Endothelial cell (in vitro differentiated cells): ENCODE measurements at places on chromosomes 2 and 18. TPM values are rescaled to one million over a fixed set of nuclear protein-coding genes. Genes with fewer than 3 reads are reported as not detected.

GRCh38 chr2:208798698-208799097 is 392.1 kb downstream of the PTH2R start:
- H3K27me3 ChIP-seq: no peaks in the 10 kb centered on the region
- no peaks in the 10 kb centered on the region for H3K4me1 ChIP-seq
- no peak overlapping the region for H3K4me3 ChIP-seq

DNA sequence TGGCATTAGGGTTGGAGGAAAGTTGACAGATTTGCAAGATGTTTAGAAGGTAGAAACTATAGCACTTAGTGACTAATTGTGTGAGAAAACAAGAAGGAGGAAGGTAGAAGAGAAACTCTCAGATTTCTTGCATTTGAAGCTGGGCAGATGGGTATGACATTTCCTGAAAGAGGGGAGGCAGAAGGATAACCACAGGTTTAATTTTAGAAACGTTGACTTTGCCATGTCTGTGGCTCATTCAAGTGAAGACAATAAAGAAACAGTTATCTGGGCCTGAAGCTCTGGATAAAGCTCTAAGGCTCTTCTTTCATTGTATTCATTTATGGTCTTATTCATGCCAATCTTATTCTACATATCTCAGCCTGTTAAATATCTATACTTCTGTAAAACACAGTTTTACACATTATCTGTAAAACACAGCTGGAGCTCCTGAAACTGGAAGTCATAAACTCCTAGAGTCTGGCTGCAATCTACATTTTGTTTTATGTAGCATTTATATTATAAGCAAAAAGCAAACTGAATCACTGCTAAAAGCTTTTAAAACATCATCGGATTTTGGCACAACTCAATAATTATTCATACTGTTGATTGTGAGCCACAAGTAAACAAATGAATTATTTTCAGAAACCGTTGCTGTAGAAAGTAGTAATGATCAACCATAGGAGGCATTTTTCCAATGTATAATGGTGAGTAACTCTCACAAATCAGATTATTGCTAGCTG is 138.5 kb downstream of the RIT2 start:
- DNase-seq: no peak
- no peak overlapping the region for H3K27ac ChIP-seq
- H3K4me3 ChIP-seq: no peak overlapping the region
- peaks cover 8% of the 10 kb centered on the region for H3K4me1 ChIP-seq
- no peaks in the 10 kb centered on the region for H3K27me3 ChIP-seq

DNA sequence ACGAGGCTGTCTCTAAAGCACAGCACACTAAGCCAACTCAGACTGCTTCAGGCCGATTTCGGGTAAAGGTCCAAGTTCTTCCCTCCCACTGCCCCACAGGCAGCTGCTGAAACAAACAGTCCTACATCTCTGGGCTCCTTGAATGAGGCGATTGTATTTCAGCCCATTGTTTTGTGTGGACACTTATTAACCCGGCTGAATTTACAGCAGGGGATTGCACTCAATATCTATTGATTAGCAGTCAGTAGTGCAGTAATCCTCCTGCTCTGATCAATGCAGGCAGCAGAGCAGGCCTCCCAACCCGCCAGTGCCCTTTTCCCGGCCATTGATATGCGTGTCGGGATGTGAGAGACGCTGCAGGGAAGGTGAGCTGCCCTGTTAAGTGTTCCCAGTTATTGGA is 330.1 kb downstream of the CMPK2 start:
- no peak overlapping the region for H3K4me3 ChIP-seq
- no peaks in the 10 kb centered on the region for H3K4me1 ChIP-seq
- no peak for DNase-seq
- no peaks in the 10 kb centered on the region for H3K27me3 ChIP-seq

- no peaks in the 10 kb centered on the region for H3K36me3 ChIP-seq
- no peak overlapping the region for H3K27ac ChIP-seq
- peaks cover under 1% of the 10 kb centered on the region for H3K27me3 ChIP-seq
- H3K4me3 ChIP-seq: no peak overlapping the region
- no peaks in the 10 kb centered on the region for H3K4me1 ChIP-seq
Observed at GRCh38 chr2:118614841-118615271, 232.6 kb downstream of the EN1 start.

DNA sequence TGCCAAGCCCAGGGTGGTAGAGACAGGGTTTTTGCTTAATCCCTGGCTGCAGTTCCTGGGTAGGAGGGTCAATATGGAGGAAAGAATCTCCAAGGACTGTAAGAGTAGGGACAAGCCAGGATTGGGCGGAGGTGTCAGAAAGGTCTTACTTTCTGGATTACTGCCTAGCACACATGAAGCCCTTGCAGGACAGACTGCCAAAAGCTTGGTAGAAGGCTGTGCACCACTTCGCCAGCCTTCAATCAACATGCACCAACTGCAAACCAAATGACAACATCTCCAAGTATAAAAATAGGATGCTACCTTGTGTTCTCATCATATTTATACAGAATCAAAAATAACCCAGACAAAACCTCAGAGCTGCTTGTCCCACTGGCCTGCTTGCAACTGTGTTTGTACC is 3.7 kb downstream of the ZNF142 start:
- H3K27me3 ChIP-seq: peaks cover 12% of the 10 kb centered on the region
- no peak for DNase-seq
- peaks cover 15% of the 10 kb centered on the region for H3K4me1 ChIP-seq
- H3K4me3 ChIP-seq: no peak overlapping the region
- H3K27ac ChIP-seq: no peak overlapping the region

- H3K27me3 ChIP-seq: peaks cover 3% of the 10 kb centered on the region
- H3K4me3 ChIP-seq: no peak overlapping the region
- H3K27ac ChIP-seq: no peak overlapping the region
- peaks cover 34% of the 10 kb centered on the region for H3K4me1 ChIP-seq
- H3K36me3 ChIP-seq: no peaks in the 10 kb centered on the region
Observed at GRCh38 chr2:172438741-172439508, 11.5 kb downstream of the ITGA6 start.

Gene RAMP1
- 2.2 TPM for total RNA-seq

DNA sequence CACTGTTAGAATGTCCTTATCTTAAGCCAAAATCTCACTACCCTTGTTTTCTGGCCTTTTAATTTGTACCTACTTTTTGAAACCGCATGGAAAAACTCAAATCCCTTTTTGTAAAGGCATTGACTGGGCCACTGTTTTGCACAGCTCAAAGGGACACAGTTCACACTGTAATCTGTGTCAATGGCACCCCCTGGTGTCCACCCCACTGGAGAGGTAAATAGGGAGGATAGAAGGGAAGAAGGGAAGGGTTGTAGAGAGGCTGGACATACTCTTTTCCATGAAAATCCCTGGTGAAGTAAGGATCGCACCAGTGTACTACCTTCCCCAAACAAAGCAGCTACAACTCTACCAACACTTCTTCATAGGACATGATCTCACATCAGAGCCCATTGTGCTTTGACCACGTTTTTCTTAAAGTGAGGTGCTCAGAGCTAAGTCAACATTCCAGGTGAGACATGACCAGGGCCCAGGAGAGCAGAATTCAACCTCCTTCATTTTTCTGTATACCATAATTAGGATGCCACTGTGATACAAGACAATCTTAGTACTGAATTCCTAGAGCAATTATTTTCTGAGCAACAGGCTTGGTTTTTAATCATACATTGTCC is 92.4 kb upstream of the RMDN2 start:
- peak; percentile 88 for DNase-seq
- peaks cover 18% of the 10 kb centered on the region for H3K4me1 ChIP-seq
- H3K36me3 ChIP-seq: no peaks in the 10 kb centered on the region
- H3K27me3 ChIP-seq: no peaks in the 10 kb centered on the region
- no peak overlapping the region for H3K27ac ChIP-seq

Gene CCBE1
- total RNA-seq: 1.2 TPM

- H3K27ac ChIP-seq: peak overlapping the region; percentile 50
- DNase-seq: no peak
- no peaks in the 10 kb centered on the region for H3K27me3 ChIP-seq
- H3K4me3 ChIP-seq: no peak overlapping the region
Observed at GRCh38 chr2:45964223-45964841, 312.9 kb downstream of the PRKCE start.

DNA sequence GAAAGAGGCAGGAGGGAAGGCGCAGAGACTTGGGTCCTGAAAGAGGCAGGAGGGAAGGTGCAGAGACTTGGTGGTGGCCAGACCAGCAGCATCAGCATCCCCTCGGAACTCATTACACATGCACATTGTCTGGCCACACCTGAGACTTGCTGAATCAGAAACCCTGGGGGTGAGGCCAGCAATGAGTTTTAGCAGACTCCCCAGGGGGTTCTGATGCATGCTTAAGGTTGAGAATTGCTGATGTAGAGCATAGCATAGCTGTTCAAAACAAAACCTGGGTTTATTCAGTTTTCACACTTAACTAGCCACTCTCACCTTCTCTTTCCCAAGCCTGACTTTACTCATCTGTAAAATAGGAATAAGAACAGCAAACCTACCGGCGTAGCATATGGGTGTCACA is 122.9 kb downstream of the MRO start:
- H3K27ac ChIP-seq: no peak overlapping the region
- DNase-seq: no peak
- no peaks in the 10 kb centered on the region for H3K36me3 ChIP-seq
- H3K27me3 ChIP-seq: peaks cover 3% of the 10 kb centered on the region
- H3K4me3 ChIP-seq: no peak overlapping the region

Gene EGR4
- 0.15 TPM for total RNA-seq

GRCh38 chr2:31125918-31126695 is 12.1 kb downstream of the GALNT14 start:
- DNase-seq: no peak
- peaks cover 21% of the 10 kb centered on the region for H3K4me1 ChIP-seq
- H3K27ac ChIP-seq: no peak overlapping the region
- no peaks in the 10 kb centered on the region for H3K36me3 ChIP-seq

- no peak for DNase-seq
- no peak overlapping the region for H3K4me3 ChIP-seq
- no peak overlapping the region for H3K27ac ChIP-seq
- H3K4me1 ChIP-seq: no peaks in the 10 kb centered on the region
- H3K36me3 ChIP-seq: no peaks in the 10 kb centered on the region
Observed at GRCh38 chr2:130251535-130251872, 53.3 kb upstream of the TUBA3E start.

DNA sequence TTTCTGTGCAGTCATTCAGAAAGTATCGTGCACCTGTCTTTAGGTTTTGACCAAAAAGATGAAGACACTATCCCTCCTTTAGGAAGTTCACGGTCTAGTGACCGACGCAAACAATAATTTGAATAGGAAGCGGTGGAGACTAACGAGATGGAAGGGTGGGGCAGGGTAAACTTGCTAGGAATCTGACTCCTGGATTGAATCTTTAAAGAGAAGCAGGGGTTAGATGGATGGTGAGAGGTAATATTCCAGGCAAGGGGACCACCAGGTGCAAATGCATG is 651 bp upstream of the TXNL1 start:
- H3K27ac ChIP-seq: peak overlapping the region; percentile 97
- H3K4me1 ChIP-seq: peaks cover 21% of the 10 kb centered on the region
- peaks cover 12% of the 10 kb centered on the region for H3K36me3 ChIP-seq
- no peak for DNase-seq
- H3K4me3 ChIP-seq: peak overlapping the region; percentile 99
- peaks cover 7% of the 10 kb centered on the region for H3K27me3 ChIP-seq

DNA sequence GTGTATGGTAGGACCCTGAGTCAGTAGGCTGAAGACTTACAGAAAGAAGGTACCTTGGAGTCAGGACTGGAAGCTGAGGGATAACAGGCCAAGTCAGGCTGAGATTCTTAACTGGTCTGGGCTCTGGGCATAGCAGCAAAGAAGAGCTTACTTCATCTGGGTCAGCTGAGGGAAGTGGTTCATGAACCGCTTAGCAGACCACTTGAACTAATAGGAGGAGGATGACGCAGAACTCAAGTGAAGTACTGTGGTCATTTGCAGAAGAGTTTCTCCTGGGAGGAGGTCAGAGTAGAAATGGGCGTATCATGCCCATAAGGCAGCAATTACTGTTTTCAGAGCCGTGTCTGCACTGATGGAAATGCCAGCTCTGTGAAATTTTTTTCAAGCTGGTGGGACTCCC is 164.5 kb downstream of the LCLAT1 start:
- no peaks in the 10 kb centered on the region for H3K4me1 ChIP-seq
- H3K4me3 ChIP-seq: no peak overlapping the region
- no peak overlapping the region for H3K27ac ChIP-seq
- peaks cover 3% of the 10 kb centered on the region for H3K27me3 ChIP-seq

GRCh38 chr2:229572507-229573271 is 141.7 kb downstream of the DNER start:
- no peak for DNase-seq
- peaks cover 2% of the 10 kb centered on the region for H3K27me3 ChIP-seq
- H3K36me3 ChIP-seq: no peaks in the 10 kb centered on the region
- no peak overlapping the region for H3K4me3 ChIP-seq

GRCh38 chr2:28895189-28895893 is 874 bp downstream of the WDR43 start:
- peak overlapping the region; percentile 100 for H3K4me3 ChIP-seq
- H3K27me3 ChIP-seq: peaks cover 3% of the 10 kb centered on the region
- H3K4me1 ChIP-seq: peaks cover 7% of the 10 kb centered on the region
- peaks cover 3% of the 10 kb centered on the region for H3K36me3 ChIP-seq
- H3K27ac ChIP-seq: peak overlapping the region; percentile 92

Gene RAB27B
- total RNA-seq: 0.41 TPM

GRCh38 chr18:72999971-73000607 is 132.3 kb upstream of the NETO1 start:
- no peaks in the 10 kb centered on the region for H3K36me3 ChIP-seq
- H3K27ac ChIP-seq: no peak overlapping the region
- H3K27me3 ChIP-seq: peaks cover 2% of the 10 kb centered on the region
- no peak for DNase-seq
- no peaks in the 10 kb centered on the region for H3K4me1 ChIP-seq

Gene DSC1
- total RNA-seq: not detected

Gene DYSF
- total RNA-seq: 566 TPM

Gene LIMS4
- total RNA-seq: 10.1 TPM

GRCh38 chr2:40554665-40555294 is 102.9 kb upstream of the SLC8A1 start:
- H3K4me1 ChIP-seq: no peaks in the 10 kb centered on the region
- peak; percentile 74 for DNase-seq
- H3K36me3 ChIP-seq: no peaks in the 10 kb centered on the region

Gene GPR45
- 0.21 TPM for total RNA-seq

Gene CD8B
- total RNA-seq: not detected

- no peak for DNase-seq
- no peak overlapping the region for H3K4me3 ChIP-seq
- no peaks in the 10 kb centered on the region for H3K36me3 ChIP-seq
- no peaks in the 10 kb centered on the region for H3K27me3 ChIP-seq
- H3K27ac ChIP-seq: no peak overlapping the region
Observed at GRCh38 chr2:190842606-190843104, 38.0 kb upstream of the GLS start.

Gene PROM2
- 0.62 TPM for total RNA-seq

Gene GPR39
- total RNA-seq: 0.62 TPM

Gene CGREF1
- not detected for total RNA-seq

- H3K4me3 ChIP-seq: no peak overlapping the region
- H3K4me1 ChIP-seq: peaks cover 30% of the 10 kb centered on the region
- peaks cover 3% of the 10 kb centered on the region for H3K36me3 ChIP-seq
- H3K27ac ChIP-seq: no peak overlapping the region
- H3K27me3 ChIP-seq: peaks cover 8% of the 10 kb centered on the region
- DNase-seq: no peak
Observed at GRCh38 chr18:24928301-24928878, 423.6 kb downstream of the ZNF521 start.

- H3K27ac ChIP-seq: no peak overlapping the region
- no peak overlapping the region for H3K4me3 ChIP-seq
- no peak for DNase-seq
Observed at GRCh38 chr2:115183144-115183543, 740.7 kb downstream of the DPP10 start.

- H3K27ac ChIP-seq: no peak overlapping the region
- H3K27me3 ChIP-seq: peaks cover 7% of the 10 kb centered on the region
- DNase-seq: no peak
- peaks cover 11% of the 10 kb centered on the region for H3K36me3 ChIP-seq
- H3K4me1 ChIP-seq: peaks cover 3% of the 10 kb centered on the region
Observed at GRCh38 chr18:74420481-74420880, 36.6 kb downstream of the DIPK1C start.

- no peak overlapping the region for H3K27ac ChIP-seq
- H3K27me3 ChIP-seq: no peaks in the 10 kb centered on the region
- H3K4me3 ChIP-seq: no peak overlapping the region
Observed at GRCh38 chr18:52963481-52963880, 623.5 kb downstream of the DCC start.
